ENCODE measurements at places on chromosomes 6 and 20.
A peak's percentile ranks its signal among the peaks of the same experiment; 100 is the strongest.

DNA sequence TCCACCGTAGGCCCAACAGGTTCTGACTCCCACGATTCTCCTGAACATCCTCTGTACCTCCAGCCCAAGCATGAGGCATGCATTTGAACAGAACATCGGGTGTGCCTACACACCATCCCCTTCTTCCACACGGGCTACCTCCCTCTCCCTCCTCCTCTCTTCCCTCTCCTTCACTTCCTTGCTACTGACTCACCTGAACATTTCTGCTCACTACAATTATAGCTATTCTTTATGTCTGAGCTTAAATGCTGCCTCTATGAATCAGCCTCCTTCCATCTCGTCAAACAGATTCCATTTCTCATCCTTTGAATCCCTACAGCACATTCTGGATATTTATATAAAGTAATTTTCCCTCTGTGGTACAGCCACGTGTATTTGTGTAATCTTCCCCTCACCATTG, 71.4 kb upstream of the MYLIP start:
- DNase-seq, result no peak
- H3K27ac ChIP-seq, result no peak overlapping the region
- H3K4me3 ChIP-seq, result no peak overlapping the region
- no peaks in the 10 kb centered on the region for H3K27me3 ChIP-seq

GRCh38 chr6:42742116-42742894, 3.6 kb downstream of the TBCC start:
- peak; percentile 81 for DNase-seq
- H3K4me3 ChIP-seq, result no peak overlapping the region
- H3K27ac ChIP-seq, result no peak overlapping the region

- peaks cover 4% of the 10 kb centered on the region for H3K4me1 ChIP-seq
- DNase-seq, result no peak
- H3K4me3 ChIP-seq, result no peak overlapping the region
- H3K27ac ChIP-seq, result no peak overlapping the region
- no peaks in the 10 kb centered on the region for H3K27me3 ChIP-seq
- no peaks in the 10 kb centered on the region for H3K36me3 ChIP-seq
These were observed 16.6 kb downstream of the SASH1 start for GRCh38 chr6:148359228-148359627.

DNA sequence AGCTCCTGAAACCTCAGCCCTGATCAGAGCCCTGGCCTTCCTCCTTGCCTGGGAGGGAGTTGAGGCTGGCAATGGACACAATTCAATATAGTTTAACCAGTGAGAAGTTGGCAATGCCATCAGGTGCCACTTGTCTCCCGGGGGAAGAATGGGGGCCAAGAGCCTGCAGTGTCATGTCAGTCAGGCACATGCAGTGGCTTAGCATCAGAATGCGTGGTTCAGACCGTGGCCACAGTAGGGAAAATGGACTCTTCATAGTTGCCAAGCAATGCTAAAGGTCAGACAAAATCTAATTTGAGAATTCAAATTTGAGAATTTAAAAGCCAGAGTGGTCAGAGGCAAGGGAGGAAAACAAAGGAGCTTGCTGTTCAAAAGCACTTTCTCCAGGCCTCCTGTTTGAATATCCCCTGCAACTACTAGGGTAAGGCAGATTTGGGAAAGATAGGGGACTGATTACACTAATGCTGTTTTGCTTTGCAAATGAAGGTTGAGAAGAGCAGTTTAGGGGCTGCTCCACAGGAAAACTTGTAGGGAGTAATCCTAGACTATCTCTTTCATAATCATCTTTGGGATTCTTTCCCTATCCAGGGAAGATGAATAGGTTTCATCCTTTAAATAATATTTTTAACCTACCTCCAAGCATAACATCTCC, 33.1 kb upstream of the CLIC5 start:
- H3K4me1 ChIP-seq, result peaks cover 7% of the 10 kb centered on the region
- no peak for DNase-seq
- H3K4me3 ChIP-seq, result no peak overlapping the region

DNA sequence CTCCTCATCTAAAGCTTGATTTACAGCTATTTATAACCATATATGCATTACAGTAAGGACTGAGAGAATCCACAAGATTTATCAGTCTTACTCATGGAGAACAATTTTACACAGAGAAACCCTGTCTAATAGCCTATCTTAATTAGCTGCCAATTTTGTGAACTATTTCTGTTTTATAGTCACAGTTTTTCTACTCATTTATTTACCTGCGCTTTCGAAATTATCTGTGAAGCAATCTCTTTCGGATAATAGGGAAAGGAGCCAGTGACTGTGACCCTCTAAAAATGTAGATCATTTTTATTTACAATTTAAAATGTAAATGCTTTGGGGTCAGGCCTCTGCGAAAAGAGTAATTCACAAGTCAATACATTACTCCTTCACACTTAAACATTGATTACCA, 98.1 kb downstream of the TSHZ2 start:
- H3K27ac ChIP-seq, result no peak overlapping the region
- no peaks in the 10 kb centered on the region for H3K27me3 ChIP-seq
- peaks cover 6% of the 10 kb centered on the region for H3K4me1 ChIP-seq

GRCh38 chr6:169623975-169624374, 77.9 kb downstream of the WDR27 start:
- no peak for DNase-seq
- H3K4me1 ChIP-seq, result peaks cover 18% of the 10 kb centered on the region
- H3K27ac ChIP-seq, result no peak overlapping the region
- H3K36me3 ChIP-seq, result no peaks in the 10 kb centered on the region
- no peaks in the 10 kb centered on the region for H3K27me3 ChIP-seq
- no peak overlapping the region for H3K4me3 ChIP-seq

DNA sequence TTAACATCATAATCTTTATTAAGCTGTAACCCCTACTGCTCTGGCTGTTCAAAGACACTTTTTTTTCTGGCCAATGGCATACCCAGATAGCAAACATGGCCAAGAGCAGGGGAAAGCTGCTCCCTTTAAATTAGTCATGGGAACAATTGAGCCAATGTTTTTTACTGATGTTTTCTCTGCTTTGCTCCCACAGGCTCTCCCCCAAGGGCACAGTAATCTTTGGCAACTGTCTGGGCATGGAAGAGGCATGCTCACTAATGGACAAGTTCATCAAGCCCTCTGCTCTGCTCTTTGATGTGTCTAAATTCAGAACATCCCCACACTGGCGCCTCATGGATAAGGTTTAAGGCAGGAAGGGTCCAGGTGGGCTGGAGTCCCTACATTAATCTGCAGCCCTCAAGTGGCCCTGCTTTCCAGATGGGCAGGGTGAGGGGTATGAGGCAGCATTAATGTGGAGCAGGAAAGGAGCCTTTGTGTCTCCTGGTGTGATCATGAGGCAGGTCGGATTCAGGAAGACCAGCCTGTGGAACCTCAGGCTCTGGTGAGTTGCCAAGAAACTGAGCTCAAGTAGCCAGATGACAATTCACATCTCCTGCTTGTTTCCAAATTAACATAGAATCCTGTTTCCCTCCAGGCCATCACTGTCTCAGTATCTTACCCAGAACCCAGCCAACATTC, 227.0 kb upstream of the CST7 start:
- no peak for DNase-seq
- no peak overlapping the region for H3K4me3 ChIP-seq
- peaks cover 3% of the 10 kb centered on the region for H3K27me3 ChIP-seq
- H3K36me3 ChIP-seq, result no peaks in the 10 kb centered on the region

DNA sequence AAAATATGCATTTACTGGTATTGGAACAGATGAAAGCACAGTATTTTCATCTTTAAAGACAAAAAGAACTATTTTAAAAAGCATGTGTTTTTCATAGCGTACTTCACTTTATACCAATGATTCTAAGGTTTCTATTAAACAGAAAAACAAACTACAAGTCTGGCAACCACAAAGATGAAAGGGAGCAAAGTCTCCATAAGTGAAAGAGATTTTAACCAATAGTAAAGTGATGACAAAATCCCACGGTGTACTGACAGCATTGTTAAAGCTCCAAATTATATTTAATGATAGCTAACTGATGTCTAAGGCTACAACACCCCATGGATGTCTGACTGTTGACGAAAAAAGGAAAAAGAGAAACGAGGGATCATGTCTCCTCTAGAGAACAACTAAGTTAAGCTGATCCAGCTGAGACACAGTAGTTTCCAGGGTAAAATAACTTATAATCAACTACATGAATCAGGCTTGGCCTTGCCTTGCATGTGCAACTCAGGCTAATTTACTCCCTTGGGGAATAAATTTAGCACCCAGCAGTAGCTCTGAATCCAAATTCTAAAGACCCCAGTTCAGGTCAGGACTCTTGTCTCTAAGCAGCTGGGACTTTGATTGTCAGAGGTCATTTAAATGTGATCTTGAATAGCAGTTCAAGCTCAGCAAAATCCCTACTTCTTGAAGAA, 56.0 kb upstream of the TAB2 start:
- H3K4me3 ChIP-seq, result no peak overlapping the region
- no peak overlapping the region for H3K27ac ChIP-seq
- no peaks in the 10 kb centered on the region for H3K4me1 ChIP-seq
- H3K36me3 ChIP-seq, result no peaks in the 10 kb centered on the region
- no peak for DNase-seq

GRCh38 chr6:54719633-54720032, 126.9 kb upstream of the FAM83B start:
- H3K4me3 ChIP-seq, result no peak overlapping the region
- H3K27ac ChIP-seq, result no peak overlapping the region
- H3K27me3 ChIP-seq, result no peaks in the 10 kb centered on the region
- DNase-seq, result no peak

DNA sequence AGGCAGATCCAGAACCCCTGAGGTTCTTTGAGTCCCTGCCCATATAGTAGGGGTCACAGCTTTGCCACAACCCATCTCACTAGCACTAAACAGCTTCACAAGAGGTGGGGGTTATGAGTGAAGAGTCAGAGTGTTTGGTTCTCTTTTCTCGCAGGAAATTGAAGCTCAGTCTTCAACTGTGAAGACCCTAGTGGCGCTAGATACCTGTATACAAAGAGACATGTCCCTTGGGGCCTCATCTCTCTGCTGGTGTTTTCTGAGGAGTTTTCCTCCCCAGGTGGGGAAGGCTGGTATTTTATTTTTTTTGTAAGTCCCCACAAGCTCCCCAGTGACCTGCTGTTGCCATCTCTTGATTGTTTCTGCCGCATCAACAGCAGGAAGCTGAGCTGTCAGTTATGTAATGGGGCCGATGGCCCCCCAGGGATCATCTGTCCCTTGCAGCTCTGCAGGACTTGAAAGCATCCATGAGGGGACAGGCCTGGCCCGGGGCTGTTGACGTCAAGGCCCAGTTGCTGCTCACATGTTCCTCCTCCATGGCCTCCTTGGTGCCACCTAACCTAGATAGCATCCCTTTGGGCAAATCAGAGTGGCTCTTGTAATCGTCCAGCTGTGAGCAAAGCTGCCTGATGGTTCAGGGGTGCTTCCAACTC, 23.1 kb downstream of the STK35 start:
- H3K36me3 ChIP-seq, result no peaks in the 10 kb centered on the region
- no peak overlapping the region for H3K4me3 ChIP-seq
- H3K4me1 ChIP-seq, result no peaks in the 10 kb centered on the region
- H3K27ac ChIP-seq, result no peak overlapping the region

- peaks cover 20% of the 10 kb centered on the region for H3K27me3 ChIP-seq
- DNase-seq, result no peak
- peaks cover 5% of the 10 kb centered on the region for H3K4me1 ChIP-seq
These were observed 16.6 kb downstream of the CD40 start for GRCh38 chr20:46134716-46135115.

- no peaks in the 10 kb centered on the region for H3K36me3 ChIP-seq
- no peak overlapping the region for H3K27ac ChIP-seq
- H3K4me3 ChIP-seq, result no peak overlapping the region
- no peaks in the 10 kb centered on the region for H3K27me3 ChIP-seq
- no peaks in the 10 kb centered on the region for H3K4me1 ChIP-seq
- DNase-seq, result no peak
These were observed 10.9 kb upstream of the GLP1R start for GRCh38 chr6:39037707-39038106.

DNA sequence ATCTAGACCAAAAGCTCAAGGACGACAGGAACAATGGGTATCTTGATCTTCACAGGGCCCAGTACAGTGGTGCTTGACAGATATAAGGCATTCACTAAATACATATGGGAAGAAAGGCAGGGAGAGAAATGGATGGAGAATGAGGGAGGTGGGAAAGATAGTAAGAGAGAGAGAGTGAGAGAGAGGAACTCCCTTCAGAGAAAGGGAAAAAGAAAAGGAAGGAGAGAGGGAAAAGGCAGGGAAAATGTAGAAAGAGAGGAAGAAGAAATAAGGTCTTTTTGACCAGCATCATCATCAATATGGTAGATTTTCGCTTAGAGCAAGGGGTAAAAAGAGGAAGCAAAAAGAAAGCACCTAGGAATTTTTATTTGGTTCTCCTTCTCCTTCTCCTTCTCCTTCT, 760 bp upstream of the ANKRD66 start:
- no peak overlapping the region for H3K4me3 ChIP-seq
- no peaks in the 10 kb centered on the region for H3K4me1 ChIP-seq
- peaks cover 2% of the 10 kb centered on the region for H3K27me3 ChIP-seq
- no peak overlapping the region for H3K27ac ChIP-seq

DNA sequence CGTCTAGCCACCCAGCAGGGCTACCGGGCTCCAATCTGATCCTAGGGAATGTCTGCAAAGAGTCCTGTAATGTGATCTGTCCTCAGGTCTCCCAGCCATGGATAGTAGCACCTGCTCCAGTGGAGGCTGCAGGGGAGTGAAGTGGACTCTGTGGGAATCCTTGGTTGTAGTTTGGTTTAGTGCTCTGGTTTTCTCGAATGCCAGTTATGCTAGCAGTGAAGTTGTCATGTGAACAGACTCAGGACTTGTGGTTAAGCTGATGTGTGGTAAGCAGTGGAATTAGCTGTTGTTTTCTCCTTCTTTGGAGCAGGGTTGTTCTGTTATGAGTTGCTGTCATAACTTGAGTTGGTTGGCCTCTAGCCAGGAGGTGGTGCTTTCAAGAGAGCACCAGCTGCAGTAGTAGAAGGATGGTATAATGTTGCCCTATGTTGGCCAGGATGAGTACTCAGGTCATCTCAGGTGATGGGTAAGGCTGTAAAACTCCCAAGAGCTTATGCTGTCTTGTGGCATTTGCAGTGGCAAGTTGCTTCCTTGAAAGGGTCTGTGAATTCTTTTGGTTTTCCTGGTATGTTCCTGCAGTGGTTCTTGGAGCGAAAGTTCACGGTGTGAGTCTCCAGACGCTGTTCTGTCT, 390.2 kb downstream of the UTRN start:
- no peaks in the 10 kb centered on the region for H3K36me3 ChIP-seq
- H3K27me3 ChIP-seq, result no peaks in the 10 kb centered on the region
- peaks cover 6% of the 10 kb centered on the region for H3K4me1 ChIP-seq
- no peak overlapping the region for H3K27ac ChIP-seq

GRCh38 chr20:64225828-64226598, 29.5 kb upstream of the PCMTD2 start:
- no peaks in the 10 kb centered on the region for H3K36me3 ChIP-seq
- H3K27me3 ChIP-seq, result no peaks in the 10 kb centered on the region

GRCh38 chr6:42075159-42075838, 25.0 kb downstream of the TAF8 start:
- DNase-seq, result peak; percentile 49
- H3K4me1 ChIP-seq, result no peaks in the 10 kb centered on the region
- H3K4me3 ChIP-seq, result no peak overlapping the region
- no peaks in the 10 kb centered on the region for H3K27me3 ChIP-seq
- no peak overlapping the region for H3K27ac ChIP-seq

GRCh38 chr6:168126566-168127383, 47.8 kb upstream of the FRMD1 start:
- no peak for DNase-seq
- H3K4me3 ChIP-seq, result no peak overlapping the region
- no peak overlapping the region for H3K27ac ChIP-seq
- no peaks in the 10 kb centered on the region for H3K4me1 ChIP-seq
- peaks cover 4% of the 10 kb centered on the region for H3K27me3 ChIP-seq

GRCh38 chr6:7912024-7912423, 1.4 kb upstream of the TXNDC5 start:
- H3K4me3 ChIP-seq, result no peak overlapping the region
- H3K27me3 ChIP-seq, result peaks cover 16% of the 10 kb centered on the region
- H3K36me3 ChIP-seq, result peaks cover 2% of the 10 kb centered on the region
- H3K27ac ChIP-seq, result no peak overlapping the region
- DNase-seq, result no peak
- H3K4me1 ChIP-seq, result peaks cover 12% of the 10 kb centered on the region

All from astrocyte (in vitro differentiated cells and primary cell).